Fibroblast of villous mesenchyme (primary cell): ENCODE measurements at places on chromosomes 4 and X. TPM values are rescaled to one million over a fixed set of nuclear protein-coding genes. Genes with fewer than 3 reads are reported as not detected.

DNA sequence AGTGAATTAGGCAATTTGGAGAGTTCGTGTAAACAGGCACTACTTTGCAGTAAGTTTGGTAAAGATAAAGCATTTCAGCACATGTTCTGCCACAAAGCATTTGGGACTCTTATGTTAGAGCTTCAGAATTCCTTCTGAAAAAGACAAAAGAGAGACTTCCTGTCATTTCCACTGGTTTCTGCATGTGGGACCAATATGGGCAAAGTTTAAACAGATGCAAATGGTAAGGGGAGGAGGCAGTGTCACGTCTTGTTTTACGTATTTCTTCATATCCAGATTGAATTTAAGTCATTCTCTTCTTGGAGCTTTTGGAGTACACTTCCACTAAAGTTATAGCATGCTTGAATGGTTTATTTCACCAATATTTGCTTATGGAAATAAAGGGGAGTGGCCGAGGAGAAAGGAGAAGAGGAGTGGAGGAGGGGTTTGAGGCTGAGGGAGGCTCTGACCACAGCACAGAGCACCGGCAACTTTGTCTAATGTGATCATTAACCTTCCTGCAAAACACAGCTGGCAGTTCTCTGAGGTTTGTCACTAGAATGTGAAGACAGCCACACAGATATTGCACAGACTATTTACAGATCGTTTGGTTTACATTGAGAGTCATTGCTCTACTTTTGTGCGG lies at the start of gene APELA:
APELA (plus strand) TSS at position 479 of the 625 bp plus-strand sequence. CDS start 154 bp downstream, outside the sequence.
- DNase-seq: no peak

- peak; percentile 43 for DNase-seq
Observed at GRCh38 chrX:13428053-13428786, 108.4 kb upstream of the ATXN3L start.

DNA sequence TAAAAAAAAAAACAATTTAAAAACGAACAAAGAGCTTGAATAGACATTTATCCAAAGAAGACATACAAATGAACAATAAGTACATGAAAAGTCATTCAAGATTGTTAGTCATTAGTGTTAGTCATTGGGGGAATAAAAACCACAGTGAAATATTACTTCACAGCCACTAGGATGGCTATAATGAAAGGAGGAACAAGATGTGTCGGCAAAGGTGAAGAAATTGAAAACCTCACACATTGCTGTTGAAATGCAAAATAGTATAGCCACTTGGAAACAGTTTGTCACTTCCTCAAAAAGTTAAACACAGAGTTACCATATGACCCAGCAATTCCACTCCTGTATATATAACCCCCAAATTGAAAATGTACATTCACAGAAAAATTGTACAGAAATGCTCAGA lies 45.2 kb upstream of the SLC39A8 start:
- DNase-seq: no peak

DNA sequence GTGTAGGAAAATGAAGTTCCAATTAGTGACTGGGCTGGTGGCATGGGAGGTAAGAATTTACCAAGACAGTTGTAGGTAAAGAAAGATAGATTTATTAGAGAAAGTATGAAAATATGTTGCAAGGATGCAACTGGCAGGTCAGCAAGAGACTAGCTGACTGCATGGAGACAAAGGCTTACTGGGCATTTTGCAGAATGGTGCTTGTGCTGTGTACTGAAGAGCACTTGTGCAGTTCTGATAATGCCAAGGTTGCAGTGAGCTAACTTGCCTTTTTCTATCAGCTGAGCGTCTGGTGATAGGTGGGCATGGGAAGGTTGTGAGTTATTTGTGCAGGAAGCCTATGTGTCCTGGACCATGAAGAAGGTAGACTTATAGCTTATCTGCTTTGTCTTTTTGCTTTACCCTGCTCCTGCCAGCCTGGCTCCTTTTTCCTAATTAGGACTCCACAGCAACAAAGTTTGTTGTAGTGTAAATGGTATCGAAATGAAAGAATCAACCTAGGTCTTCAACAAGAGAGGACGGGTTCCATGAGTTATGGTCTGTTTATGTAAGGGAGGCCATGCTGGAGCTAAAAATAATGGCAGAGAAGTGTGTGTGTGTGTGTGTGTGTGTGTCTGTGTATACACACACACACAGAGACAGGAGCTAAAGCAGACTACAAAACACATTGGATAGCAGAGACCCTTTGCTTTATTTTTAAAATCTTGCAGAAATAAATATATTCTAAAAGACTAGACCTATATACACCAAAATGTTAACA lies 15.0 kb downstream of the BST1 start:
- peak; percentile 41 for DNase-seq

DNA sequence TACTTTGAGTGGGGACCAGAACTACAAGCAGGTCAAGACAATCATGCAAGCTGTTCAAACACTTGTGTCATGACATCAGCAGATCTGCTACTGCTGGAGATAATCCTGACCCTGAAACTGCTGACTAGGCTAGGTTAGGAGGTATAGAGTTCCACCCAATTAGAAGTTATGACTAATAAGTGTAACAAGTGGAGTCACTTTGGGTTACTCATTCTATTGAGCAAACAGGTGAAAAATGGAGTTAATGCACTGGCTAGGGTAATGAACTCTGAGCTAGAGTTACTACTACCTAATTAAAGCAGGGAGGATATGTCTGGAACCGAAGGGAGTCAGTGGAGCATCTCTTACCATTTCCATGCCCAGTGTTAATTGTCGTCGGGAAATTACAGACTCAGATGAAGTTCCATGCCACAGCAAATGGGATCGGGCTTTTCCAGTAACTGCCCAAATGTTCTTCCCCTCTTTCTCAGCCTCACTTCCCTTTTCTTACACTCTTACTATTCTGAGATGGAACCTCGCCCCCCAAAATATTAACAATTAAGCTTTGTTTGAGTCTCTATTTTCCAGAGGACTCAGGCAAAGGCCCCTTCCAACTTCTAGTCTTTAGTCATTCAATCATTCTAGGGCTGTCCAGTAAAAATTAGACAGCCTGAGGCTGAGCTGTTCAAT lies 19.8 kb upstream of the MANBA start:
- peak; percentile 21 for DNase-seq

Gene CITED1
- not detected in 2 replicates for total RNA-seq

Gene GUCY1A1
- 0.32 and 0.43 TPM in 2 replicates for total RNA-seq

Gene ADH1B
- total RNA-seq: 0.32 and 0.43 TPM in 2 replicates

Gene PRPS2
- 21.6 and 30.2 TPM in 2 replicates for total RNA-seq

Gene NUP62CL
- total RNA-seq: under 0.01 TPM in 1 of 2 replicates, not detected in the other

Gene MID1IP1
- 52.7 and 66.7 TPM in 2 replicates for total RNA-seq

GRCh38 chr4:79042079-79042674 lies 102.9 kb upstream of the PAQR3 start:
- DNase-seq: peak; percentile 50

Gene FAM13A
- total RNA-seq: 16.1 and 34.1 TPM in 2 replicates

DNA sequence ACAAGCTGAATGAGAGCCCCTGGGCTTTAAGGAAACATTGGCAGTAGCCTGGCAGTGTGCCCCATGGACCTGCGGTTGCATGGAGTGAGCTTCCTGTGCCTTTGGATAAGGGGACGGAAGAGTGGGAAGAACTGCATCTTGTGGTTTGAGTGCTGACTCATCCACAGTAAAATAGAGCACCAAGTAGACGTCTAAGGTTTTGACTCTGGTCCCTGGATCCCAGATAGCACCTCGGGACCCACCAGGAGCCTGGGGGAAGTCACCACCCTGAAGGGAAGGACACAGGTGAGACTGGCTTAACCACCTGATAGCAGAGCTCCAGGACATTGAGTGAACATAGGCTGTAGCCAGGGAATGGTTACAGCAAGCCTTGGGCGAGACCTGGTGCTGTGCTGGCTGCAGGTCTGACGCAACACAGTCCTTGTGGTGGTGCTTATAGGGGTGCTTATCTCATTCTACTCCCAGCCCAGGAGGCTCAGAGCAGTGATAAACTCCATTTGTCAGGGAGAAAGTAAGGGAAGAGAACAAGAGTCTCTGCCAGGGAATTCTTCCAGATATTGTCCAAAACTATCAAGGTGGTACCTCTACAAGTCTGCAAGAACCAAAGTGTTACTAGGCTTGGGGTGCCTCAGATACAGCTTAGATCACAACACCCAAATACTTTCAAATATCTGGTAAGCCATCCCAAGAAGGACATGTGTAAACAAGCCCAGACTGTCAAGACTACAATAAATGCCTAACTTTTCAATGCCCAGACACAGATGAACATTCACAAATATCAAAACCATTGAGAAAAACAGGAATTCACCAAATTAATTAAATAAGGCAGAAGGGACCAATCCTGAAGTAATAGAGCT lies 123.6 kb upstream of the TET2 start:
- DNase-seq: peak; percentile 78

Gene ABLIM2
- total RNA-seq: under 0.01 TPM in 1 of 2 replicates, not detected in the other

Gene PFKFB1
- total RNA-seq: under 0.01 TPM in 1 of 2 replicates, not detected in the other

Gene EMD
- 34.5 and 35.1 TPM in 2 replicates for total RNA-seq

- no peak for DNase-seq
Observed at GRCh38 chr4:1978226-1978625, 30.5 kb downstream of the NELFA start.

DNA sequence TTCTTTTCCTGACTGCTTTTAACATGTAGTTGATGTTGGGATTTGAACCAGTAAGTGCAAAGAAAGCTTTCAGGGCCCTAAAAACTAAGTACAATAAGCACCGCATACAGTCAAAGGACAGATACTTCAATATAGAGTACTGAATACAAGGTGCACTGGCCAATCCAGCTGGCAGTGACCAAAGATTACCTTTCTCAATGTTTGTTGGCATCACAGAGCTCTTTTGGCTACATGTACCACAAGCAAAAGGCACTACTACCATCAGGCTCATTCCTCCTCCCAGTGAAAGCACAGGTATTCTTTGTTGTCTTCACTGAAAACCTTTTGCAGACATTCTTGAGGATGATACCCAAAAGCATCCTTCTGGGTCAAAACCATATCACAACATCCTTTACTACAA lies 65.2 kb upstream of the ZCCHC13 start:
- no peak for DNase-seq

Gene TRIM75
- 0.32 TPM in 1 of 2 replicates, not detected in the other for total RNA-seq

Gene CXCL8
- total RNA-seq: 25.1 and 294 TPM in 2 replicates

Gene ARHGEF6
- 7.7 and 12.5 TPM in 2 replicates for total RNA-seq

DNA sequence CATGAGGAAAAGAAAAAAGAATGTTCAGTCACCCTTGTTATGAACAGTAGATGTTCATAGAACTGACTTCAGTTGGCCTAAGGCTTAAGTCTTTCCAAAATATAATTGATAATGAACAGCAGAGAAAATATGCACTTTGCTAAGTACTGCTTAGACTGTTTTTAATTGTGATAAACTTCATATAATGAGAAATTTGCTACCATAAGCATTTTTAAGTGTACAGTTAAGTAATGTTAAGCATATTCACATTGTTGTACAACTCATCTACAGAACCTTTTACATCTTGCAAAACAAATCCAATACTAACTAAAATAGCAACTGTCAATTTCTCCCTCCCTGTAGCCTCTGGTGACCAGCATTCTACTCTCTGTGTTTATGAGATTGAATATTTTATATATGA lies 792.2 kb upstream of the LCORL start:
- no peak for DNase-seq

DNA sequence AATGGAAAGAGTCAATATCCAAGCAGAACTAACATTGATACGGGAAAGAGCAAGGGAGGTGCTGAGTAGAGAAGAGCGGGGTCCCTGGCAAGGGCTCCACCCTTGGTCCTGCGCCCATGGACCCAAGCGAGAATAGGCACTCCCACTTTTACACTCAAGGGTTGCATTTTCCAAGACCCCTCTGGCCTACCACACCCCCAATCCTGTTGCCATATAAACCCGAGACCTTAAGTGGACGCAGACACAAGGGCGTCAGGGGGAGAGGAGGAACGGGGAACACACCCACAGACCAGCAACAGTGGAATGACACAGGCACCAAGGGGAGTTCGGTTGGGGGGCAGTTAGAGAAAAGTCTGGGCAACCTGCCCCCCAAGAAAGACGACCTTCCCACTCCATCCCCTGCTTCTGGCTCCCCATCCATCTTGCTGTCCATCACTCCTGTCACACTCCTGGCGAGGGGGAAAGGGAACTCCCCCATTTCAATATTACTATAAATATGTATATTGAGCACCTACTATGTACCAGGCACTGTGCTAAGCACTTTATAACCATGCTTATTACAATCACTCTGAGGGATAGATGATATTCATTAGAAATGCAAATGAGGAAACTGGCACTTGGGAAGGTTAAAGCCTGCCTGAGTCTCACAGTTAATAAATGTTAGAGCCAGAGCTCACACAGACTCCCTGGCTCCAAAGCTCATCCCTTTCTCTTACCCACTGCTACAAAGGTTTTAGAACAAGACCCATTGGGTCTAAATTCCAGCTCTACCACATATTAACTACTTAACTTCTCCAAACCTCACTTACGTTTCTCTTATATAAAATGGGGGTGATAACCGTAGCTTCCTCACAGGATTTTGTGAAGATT lies 51.7 kb downstream of the SCD5 start:
- DNase-seq: no peak

GRCh38 chrX:75673468-75673867 lies 111.6 kb downstream of the MAGEE2 start:
- DNase-seq: no peak

Gene MAGEB1
- not detected in 2 replicates for total RNA-seq

- no peak for DNase-seq
Observed at GRCh38 chr4:688854-689681, at the start of gene SLC49A3. SLC49A3 (minus strand) TSS chr4:689151; CDS start chr4:689127, 24 bp downstream.
